ENCODE measurements at places on chromosomes 7 and 10.

DNA sequence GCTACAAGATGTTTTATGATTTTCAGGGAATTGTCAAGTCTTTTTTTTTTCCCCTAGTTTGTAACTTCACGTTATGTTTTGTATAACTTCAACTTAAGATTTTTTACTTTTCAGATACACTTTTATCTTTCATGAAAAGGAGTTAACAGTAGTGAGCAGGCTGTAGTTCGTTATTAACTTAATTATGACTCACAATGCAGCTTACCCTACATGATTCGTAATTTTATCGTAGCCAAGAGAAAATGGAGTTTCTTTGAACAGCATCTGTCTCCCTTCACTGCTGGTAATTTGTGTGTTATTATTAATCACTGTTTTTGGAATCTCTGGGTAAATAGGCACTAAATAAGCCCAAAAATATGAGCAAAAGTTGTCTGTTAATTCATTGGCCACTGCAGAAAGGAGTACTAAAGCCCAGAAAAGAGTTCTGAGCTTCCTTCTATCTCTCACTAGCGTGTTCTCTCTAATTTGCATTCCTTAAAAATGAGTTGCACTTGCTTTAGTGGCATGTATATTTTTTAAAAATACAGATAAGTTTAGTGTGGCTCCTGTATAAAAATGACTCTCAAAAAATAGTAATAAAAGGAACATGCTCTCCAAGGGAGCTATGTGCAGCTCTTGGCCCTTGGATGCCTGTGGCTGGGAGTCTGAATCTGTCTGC is 36.1 kb downstream of the RALA start:
- DNase-seq: no peak

- no peak for DNase-seq
Observed at GRCh38 chr7:154886591-154886990, 116.3 kb downstream of the PAXIP1 start.

- DNase-seq: no peak
Observed at GRCh38 chr7:39099146-39099545, 121.4 kb downstream of the POU6F2 start.

- DNase-seq: no peak
Observed at GRCh38 chr7:81366546-81366945, 403.3 kb downstream of the HGF start.

- no peak for DNase-seq
Observed at GRCh38 chr10:62699148-62699547, 105.4 kb upstream of the ADO start.

GRCh38 chr7:97012365-97013133 is 7.2 kb downstream of the DLX6 start:
- DNase-seq: no peak

Measured in stimulated activated CD4-positive, alpha-beta T cell treated with anti-CD3 and anti-CD28 coated beads, Interleukin-1b, Interleukin-23, amount 100 ng/mL, for 1 hour (primary cell).